NCI-H1694 (cell line): ENCODE measurements at places on chromosomes 7 and 10.

DNA sequence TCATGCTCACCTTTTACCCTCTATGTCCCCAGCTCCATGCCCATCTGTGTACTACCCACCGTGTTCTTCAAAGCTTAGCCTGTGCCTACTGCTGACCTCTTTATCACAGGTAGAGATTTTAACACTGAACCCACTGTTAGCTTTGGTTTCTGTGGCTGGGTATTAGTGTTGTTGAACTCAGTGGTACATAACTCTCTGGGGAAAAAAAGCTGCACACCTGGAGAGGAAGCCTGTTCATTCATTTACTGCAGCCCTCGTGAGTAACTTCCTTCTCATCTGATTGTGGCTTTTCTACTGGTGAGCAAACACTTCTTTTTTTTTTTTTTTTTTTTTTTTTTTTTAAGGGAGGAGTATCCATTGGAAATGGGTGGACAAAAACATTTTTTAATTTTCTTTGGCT is 326.3 kb downstream of the CCSER2 start:
- DNase-seq, result no peak

- DNase-seq, result no peak
Measured at GRCh38 chr7:94431619-94432280, 37.1 kb downstream of the COL1A2 start.

- DNase-seq, result no peak
Measured at GRCh38 chr7:154918266-154918665, 84.7 kb downstream of the PAXIP1 start.

DNA sequence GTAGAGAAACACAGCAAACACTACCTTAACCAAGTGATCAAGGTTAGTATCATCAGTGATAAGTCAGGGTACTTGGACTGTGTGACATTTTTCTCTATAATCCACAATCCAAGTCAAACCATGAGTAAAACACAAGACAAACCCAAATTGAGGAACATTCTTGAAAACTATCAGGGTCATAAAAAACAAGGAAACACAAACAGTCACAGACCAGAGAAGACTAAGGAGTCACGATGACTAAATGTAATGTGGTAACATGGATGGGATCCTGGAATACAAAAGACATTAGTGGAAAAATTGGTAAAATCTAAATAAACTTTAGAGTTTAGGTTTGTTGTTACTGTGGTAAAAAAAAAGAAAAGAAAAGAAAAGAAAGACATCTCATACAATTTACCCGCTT is 103.8 kb downstream of the ARMH3 start:
- no peak for DNase-seq

GRCh38 chr7:746155-747061 is 19.3 kb upstream of the PRKAR1B start:
- no peak for DNase-seq

- peak; percentile 40 for DNase-seq
Measured at GRCh38 chr10:44963772-44964633, 4.4 kb downstream of the RASSF4 start.

GRCh38 chr10:6748981-6749635 is 169.0 kb upstream of the PRKCQ start:
- no peak for DNase-seq

- DNase-seq, result no peak
Measured at GRCh38 chr10:12509016-12509793, 159.9 kb downstream of the CAMK1D start.

- DNase-seq, result no peak
Measured at GRCh38 chr10:68103261-68103878, 5.9 kb upstream of the MYPN start.

- no peak for DNase-seq
Measured at GRCh38 chr7:28123752-28124151, 56.8 kb downstream of the JAZF1 start.

DNA sequence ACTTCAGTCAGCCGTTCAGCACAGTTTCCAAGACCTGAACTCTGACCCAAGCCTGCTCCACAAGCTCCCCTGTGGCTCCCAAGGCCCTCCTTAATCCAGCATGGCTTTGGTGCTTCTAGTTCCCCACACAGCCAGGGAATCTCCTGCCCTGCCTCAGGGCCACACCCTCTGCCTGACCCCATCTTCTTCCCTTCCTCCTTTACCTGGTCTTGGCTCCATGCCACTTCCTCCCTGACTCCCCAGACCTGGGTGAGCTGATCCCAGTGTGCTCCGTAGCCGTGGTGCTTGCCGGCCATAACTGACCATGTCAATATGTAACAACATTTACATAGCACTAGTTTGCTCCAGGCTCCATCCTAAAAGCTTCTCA is 20.0 kb downstream of the TMEM273 start:
- DNase-seq, result no peak

GRCh38 chr10:103616705-103617601 is 123.4 kb downstream of the NEURL1 start:
- no peak for DNase-seq

GRCh38 chr7:79300573-79300972 is 152.9 kb downstream of the MAGI2 start:
- DNase-seq, result no peak

DNA sequence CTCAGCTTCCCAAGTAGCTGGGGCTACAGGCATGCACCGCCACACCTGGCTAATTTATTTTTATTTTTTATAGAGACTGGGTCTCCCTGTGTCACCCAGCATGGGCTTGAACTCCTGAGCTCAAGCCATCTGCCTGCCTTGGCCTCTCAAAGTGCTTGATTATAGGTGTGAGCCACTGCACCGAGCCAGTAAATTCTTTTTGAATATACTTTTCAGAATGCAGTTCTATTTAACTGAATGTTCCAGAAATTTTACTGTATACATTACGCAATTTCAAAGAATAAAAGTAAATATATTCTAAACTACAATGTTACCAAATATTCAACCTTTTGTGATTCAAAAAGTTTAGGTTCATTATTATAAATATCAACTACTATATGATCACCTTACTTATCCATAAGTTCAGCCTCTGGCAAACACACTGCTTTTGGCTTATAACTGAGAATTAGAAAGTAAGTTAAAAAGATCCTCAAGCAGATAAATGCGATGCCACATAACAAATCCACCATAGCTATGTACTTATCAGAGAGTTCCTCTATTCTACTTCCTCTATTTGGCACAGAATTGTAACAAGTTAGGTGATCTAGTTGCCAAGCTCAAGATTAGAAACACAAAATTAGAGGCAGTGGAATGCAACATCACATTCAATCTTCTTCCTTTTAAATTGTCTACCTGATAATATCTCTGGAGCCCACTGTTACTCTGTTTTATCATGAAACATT is 118.2 kb downstream of the ANK3 start:
- DNase-seq, result no peak

- DNase-seq, result no peak
Measured at GRCh38 chr7:124643311-124643811, 122.2 kb downstream of the GPR37 start.

DNA sequence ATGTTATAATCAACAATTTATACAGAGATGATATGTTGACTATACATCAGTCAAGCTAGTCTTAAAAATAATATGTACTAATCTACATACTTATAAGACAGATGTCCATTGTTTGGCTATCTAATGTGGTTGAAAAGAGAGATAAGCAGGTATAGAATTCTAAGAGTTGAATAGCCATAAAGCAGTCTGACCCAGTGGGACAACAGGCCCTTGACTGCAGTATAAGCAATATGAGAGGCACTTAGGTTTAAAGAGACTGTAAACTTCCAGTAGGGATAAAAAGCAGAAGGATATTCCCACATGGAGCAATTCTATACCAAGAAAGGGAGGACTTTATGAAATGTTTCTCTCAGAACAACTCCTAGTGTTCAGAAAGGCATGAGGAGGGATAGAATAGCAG is 139.3 kb downstream of the ELAPOR2 start:
- DNase-seq, result no peak

DNA sequence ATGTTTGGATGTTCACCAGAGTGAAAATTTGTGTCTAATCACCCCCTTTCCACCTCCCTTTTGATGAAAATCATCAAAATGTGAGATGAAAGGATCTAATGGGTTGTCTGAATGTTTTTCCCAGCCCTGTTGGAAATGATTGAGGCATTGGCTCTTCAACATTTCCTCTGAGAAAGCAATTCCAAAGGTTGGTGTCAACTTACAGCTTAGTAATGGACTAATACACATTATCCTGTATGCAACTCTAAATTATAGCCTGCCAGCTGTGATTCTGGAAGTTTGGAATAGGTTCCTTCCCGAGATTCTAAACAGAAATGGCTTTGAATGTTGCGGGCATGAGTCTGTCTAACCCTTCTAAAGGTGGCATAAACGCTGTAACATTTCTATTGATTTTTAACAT is 152.9 kb downstream of the DYNC1I1 start:
- DNase-seq, result no peak
